ENCODE measurements at places on chromosomes 3 and 15. TPM values are rescaled to one million over a fixed set of nuclear protein-coding genes. Genes with fewer than 3 reads are reported as not detected.

ALG1L2 gene
- total RNA-seq, result 0.37 TPM

EID1 gene
- 185 TPM for total RNA-seq

LRIG1 gene
- 7.0 TPM for total RNA-seq

IGF2BP2 gene
- 55.9 TPM for total RNA-seq

GOLGA6L9 gene
- total RNA-seq, result 0.37 TPM

GPR156 gene
- 0.37 TPM for total RNA-seq

TMEM44 gene
- 8.1 TPM for total RNA-seq

HRG gene
- total RNA-seq, result not detected

BAHD1 gene
- total RNA-seq, result 8.5 TPM

SGO1 gene
- total RNA-seq, result 12.5 TPM

C3orf80 gene
- 0.20 TPM for total RNA-seq

CSPG5 gene
- 0.37 TPM for total RNA-seq

LYZL4 gene
- total RNA-seq, result not detected

LRRC31 gene
- total RNA-seq, result not detected

All from subcutaneous preadipocyte (primary cell).